ENCODE measurements at places on chromosomes 3 and 15. TPM values are rescaled to one million over a fixed set of nuclear protein-coding genes. Genes with fewer than 3 reads are reported as not detected.

Gene NME9
- 4.1 TPM for total RNA-seq

Gene ZKSCAN7
- total RNA-seq, result 47.3 TPM

Gene PARP6
- 102 TPM for total RNA-seq

Gene GOLGA8O
- not detected for total RNA-seq

Gene LTK
- not detected for total RNA-seq

Gene RBPMS2
- total RNA-seq, result not detected

Data from parietal lobe (tissue), 2 donors.